ENCODE measurements at places on chromosomes 16 and 17.

DNA sequence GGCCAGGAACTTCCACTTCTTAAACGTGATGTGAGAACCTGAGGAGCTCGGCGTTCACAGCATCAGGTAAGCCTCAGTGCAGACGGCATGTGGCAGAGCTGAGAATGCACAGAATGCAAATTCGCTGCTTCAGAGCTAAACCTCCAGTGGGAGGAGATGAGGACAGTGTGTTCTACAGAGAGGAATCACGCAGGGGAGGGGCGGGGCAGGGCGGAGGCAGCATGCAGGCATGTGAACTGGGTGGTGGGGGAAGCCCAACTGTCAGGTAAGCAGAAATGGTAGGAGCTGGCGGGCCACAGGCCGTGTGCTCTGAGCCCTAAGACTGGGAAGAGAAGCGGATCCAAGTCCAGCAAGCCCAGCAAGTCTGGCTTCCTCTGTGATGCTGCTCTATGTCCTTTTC lies 94.7 kb downstream of the ZNF778 start:
- no peak for DNase-seq

DNA sequence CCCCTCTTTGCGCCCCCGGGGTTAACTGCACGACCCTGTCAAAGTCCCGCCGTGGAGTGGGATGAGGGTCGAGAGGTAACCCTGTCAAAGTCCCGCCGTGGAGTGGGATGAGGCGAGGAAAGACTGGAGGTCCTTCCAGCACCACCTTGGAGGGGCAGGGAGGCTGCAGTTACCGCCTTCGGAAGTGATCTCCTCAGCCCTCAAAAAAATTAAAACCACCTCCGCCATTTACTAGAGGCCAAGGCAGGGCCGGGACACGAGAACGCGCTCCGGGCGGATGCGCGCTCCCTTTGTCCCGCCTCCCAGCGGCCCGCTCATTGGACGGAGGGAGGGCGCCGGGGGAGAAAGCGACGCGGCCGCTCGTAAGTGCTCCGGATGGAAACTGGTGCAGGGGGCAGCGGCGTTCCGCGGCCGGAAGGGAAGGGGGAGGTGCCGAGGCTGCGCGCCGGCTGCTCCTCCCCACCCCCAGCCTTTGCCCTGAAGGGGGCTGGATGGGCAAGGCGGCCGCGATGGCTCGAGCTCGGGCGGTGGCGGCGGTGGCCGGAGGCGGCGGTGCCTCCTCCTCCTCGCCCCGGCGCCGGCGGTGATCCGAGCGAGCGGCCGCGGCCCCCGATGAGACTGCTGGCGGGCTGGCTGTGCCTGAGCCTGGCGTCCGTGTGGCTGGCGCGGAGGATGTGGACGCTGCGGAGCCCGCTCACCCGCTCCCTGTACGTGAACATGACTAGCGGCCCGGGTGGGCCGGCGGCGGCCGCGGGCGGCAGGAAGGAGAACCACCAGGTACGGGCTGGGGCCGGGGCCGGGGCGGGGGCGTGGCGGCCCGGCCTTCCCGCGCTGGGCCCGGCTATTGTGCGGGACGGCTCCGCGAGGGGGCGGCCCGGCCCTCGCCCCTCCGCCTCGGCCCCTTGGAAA lies at the start of gene METTL9:
Gene METTL9 (plus strand): TSS at position 456 of the 909 bp plus-strand sequence. CDS start 157 bp downstream, at position 613.
- peak; percentile 95 for DNase-seq

DNA sequence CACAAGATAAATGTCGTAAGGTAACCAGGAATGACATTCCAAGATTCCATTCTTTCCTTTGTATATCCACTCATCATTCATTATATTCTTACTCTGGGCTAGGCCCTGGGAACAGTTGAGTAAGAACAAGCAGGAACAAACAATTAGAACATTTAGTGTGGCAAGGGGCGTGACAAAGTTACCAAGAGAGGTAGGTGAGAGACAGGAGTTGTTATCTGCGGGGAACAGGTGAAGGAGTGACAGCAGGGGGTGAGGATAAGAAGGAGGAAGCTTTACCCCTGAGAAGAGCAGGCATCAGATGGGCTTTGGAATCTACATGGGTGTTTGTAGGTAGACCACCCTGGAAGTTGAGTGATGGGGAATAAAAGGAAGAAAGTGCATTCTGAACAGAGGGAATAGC lies 568.9 kb downstream of the WWOX start:
- DNase-seq = no peak

DNA sequence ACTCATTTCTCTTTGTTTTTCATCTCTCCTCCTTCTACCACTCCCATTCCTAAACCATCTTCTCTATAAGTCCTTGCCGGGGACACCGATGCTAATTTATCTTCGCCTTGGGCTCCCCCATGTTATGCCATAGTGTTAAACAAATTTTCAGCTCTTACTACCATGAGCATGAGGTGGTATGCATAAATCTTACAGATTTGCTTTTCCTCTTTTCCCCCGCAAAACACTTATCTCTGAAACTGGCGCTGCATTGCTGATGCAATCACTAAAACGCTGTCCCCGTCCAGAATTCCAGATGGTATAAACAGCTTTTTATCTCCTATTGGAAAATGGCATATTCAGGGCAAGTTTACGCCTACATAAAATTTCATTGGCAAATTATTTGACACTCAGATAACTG lies 673.6 kb upstream of the CDH8 start:
- no peak for DNase-seq

DNA sequence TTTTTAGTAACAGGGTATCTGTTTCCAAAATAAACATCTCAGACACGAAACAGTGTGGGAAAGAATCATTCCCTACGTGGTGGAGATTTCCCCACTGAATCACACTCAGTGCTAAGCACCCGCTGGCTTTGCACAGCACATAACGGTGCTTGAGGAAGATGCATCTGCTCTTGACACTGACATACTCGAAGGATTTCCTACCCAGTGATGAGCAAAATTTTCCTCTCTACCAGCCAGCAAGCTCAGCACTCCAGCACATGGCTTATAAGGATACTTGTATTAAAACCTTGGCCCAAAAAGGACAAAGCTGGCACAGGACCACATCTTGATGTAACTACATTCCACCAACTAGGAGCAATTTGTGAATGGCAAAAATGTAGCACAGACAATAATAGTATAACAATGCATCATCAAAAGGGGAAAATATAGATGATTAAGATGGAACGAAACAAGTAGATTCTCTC lies 59.0 kb downstream of the ANKFY1 start:
- no peak for DNase-seq

DNA sequence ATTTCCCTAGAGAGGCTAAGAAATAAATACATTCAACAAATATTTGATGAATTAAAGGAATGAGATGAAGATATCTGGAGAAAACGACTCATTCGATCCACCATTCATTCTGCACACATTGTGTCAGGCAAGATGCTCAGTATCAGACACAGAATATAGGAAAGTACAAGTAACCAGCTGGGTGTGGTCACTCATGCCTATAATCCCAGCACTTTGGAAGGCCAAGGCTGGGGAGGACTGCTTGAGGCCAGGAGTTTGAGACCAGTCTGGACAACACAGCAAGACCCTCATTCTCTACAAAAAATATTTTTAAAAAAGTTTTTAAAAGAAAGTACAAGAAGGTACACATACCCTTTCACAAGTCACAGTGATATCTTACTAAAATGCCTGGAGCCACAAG lies 42.3 kb downstream of the CRLF3 start:
- DNase-seq = no peak

DNA sequence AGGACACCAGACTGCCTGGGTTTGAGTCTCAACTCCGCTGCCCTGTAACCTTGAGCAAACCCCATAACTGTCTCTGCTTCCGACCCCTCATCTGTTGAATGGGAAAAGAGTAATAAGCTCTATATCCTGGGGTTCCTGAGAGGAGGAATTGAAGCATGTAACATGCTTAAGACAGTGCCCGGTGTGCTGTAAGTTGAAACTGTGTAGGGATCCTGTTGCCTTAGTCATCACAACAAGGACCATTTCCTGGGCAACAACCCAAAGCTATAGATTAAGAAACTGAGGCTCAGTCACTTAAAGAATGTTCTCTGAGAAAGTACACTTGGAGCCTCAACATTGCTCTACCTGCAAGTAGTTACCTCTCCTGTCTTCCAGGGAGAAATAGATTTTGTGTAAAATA lies 23.0 kb downstream of the CDH13 start:
- DNase-seq = no peak

- no peak for DNase-seq
Observed at GRCh38 chr17:6996256-6997011, 585 bp downstream of the ALOX12 start.

DNA sequence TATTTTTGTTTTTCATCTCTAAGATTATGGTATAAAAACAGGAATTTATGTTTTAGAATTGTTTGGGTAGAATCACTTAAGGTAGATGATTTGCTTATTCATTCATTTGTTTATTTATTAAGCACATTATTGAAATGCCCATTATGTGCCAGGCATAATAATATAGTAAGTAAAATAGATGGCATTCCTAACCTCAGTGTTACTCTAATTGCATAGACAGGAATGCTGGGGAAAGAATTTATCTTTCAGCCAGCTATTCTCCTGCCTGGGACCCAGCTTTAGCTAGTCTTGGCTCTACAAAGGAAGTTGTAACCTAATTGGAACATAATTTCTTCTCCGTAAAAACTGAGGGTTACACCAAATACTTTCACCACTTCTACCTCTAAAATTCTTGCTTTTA lies 44.6 kb downstream of the NFAT5 start:
- DNase-seq = peak; percentile 45

DNA sequence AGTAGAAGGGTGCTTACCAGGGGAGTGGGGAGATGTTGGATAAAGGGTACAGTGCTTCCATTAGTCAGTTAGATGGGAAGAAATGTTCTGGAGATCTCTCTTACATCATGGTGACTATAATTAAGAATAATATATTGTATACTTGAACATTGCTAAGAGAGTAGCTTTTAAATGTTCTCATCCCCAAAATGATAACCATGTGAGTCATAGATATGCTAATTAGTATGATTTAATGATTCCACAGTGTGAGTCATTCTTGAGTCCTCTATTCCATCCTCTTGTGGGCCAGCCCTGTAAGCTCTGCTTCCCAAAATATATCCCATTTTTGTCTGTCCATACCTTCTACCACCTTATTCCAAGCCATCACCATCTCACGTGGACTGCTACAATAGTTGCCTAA lies 80.6 kb upstream of the CDH11 start:
- DNase-seq = no peak

DNA sequence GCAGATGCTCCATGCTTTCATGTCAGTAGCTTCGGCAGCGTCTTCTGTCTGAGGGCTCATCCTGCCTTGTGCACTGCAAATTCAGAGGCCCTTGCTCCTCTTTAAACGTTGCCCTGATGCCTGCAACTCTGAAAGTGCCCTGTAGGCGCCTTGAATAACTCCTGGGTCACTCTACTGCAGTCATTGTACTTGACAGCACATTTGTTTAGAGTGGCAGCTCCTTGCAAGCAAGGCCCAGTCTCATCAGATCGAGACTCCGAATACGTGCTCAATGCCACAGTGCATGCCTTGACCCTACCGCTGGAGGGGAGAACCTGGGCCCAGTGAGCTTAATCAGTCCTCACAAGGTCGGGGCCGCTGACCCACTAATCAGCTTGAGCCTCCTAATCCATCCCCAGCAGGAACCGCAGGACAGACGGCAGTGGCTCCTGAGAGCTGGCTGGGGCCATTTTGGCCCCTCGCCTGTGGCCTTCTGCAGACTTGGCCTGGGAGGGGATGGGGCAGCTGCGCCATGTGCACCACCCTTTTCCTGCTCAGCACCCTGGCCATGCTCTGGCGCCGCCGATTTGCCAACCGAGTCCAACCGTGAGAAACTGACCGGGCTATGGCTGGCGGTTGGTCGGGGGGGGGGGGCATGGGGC lies at the start of gene PRCD:
Gene PRCD (plus strand): TSS at position 414 of the 641 bp plus-strand sequence. CDS start 98 bp downstream, at position 512.
- no peak for DNase-seq

DNA sequence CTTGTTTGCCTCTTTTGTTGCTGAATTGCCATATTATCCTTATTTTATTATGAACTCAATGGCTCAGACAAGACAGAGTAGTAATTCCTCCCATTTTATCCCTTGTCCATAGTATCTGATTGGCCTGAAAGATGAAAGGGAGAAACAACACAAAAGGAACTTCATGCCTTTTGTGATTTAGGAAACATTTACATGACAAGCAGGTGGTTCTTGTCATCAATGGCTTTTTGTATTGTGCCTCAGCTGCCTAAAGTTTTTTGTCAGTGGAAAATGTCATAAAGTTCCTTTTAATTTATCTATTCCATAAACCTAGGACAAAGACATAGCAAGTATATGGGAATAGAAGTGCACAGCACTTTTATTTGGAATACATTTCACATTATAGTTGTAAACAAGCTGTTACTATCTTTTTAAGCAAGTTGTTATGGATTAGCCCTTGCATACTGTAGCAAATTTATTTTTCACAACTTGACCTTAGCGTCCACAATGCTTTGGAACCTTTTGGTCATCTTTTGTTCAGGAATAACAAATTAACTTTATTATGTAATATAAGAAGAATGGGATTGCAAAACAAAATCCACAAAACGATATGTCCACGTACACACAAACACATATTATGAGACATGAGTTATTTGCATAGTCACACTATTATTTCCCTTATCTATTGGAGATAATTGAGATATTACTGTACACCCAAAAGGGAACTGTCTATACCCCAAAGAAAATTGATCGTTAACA lies 12.4 kb upstream of the MPHOSPH6 start:
- no peak for DNase-seq

DNA sequence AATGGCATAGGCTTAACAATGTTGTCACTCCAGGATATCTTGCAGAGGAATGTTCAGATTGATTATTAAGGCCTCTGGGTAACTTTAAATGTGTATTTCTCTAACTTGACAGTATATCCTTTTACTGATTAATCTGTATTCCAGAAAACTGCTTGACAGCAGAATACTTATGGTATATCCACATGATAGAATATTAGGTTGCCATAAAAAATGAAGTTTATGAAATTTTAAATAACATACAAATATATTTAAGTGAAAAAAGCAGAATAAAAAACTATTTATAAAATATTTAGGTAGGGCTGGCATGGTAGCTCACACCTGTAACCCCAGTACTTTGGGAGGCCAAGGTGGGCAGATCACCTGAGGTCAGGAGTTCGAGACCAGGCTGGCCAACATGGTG lies 106.7 kb downstream of the TRIM37 start:
- no peak for DNase-seq

- DNase-seq = no peak
Observed at GRCh38 chr17:51078009-51078592, 42.6 kb downstream of the SPAG9 start.

GRCh38 chr16:78543023-78543422 lies 443.6 kb downstream of the WWOX start:
- DNase-seq = no peak

DNA sequence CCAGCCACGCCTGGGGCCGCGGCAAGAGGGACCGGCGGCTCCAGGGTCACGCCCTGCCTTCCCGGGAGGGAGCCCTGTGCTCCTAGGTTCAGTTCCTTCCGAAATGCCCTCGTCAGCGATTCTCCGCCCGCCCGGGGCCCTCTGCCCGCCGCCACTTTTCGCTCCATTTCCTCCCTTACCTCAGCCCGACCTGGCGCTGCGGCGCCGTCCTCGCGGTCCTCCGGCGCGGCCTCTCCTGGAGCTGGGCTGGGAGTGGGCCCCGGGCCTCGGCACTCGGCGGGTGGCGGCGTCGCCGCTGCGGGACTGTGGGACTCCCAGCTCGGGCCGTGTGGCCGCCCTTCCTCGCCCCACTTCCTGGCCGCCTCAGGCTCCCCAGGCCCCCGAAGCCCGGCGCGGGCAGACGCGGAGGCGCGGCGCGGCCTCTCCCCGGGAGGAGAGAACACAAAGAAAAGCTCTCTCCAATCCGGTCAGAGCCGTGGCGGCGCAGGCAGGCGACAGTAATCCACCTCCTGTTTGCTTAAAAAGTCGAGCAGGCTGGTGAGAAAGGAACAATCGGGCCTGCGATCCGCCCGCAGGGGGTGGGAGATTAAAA lies 1.6 kb downstream of the BAHCC1 start:
- DNase-seq = peak; percentile 91
